ENCODE measurements at places on chromosomes 4 and X.

- DNase-seq = no peak
These were observed 103.7 kb upstream of the SCML1 start for GRCh38 chrX:17633546-17633945.

GRCh38 chrX:72492499-72492898 lies 80.1 kb downstream of the HDAC8 start:
- no peak for DNase-seq

GRCh38 chrX:41956027-41956426 lies 32.7 kb upstream of the CASK start:
- no peak for DNase-seq

DNA sequence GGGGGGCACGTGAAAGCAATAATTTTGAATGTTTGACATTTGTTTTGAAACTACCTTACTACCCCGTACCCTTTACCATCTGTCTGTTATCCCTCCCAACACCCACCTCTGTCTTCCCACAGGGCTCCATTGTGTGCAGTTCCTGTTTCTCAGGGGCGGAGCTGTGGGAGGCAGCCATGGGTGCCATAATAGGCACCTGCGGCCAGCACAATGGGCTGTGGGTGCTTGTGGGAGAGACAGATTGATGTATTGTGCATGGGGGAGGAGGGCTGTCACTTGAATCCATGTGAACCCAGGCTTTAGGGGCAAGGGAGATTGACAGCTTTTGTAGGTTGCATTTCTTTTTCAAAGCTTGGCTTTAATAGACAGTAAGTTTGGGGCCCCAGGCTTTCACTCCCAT lies 122.6 kb upstream of the CXorf66 start:
- no peak for DNase-seq

DNA sequence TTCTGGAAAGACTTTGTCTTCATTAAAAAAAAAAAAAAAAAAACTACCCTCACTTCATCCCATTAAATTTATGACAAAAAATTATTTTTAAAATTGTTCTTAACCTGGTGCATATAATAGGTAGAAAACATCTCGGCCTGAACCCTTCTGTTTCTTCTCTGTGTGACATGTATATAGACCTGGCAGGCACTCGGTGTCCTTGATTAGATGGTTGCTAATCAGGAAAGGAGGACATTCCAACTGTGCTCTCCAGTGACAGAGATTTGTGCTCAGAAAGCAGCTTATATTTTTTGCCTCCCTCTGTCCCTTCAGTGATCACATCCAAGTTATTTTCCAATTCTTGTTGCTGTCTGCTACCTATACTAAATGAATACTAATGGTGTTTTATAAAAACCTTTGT lies 355.6 kb downstream of the CBLL2 start:
- DNase-seq = no peak

GRCh38 chr4:169098532-169098931 lies 88.5 kb upstream of the CBR4 start:
- peak; percentile 47 for DNase-seq

DNA sequence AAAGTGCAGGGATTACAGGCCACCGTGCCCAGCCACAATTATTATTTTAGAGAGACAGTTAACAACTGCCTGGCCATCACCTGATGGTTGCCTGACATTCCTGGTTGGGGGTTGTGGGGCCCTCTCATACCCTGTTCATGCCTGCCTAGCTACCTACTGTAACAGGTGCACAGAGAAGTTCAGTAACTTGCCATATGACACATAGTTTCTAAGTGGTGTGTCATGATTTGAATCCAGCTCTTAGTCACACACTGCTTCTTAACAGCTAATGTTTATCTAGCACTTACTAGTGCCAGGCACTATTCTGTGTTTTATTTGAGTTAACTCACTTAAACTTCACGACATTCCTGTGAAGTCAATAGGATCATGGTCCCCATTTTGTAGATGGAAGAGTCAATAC lies 122.7 kb upstream of the JADE1 start:
- DNase-seq = no peak

GRCh38 chr4:92014067-92014466 lies 289.7 kb upstream of the GRID2 start:
- no peak for DNase-seq
